Right ventricle myocardium inferior (tissue), 1 donor: ENCODE measurements at places on chromosomes 6 and 20. TPM values are rescaled to one million over a fixed set of nuclear protein-coding genes. Genes with fewer than 3 reads are reported as not detected.

Gene KIAA0408
- total RNA-seq, result 3.2 TPM

Gene CLVS2
- total RNA-seq, result not detected

Gene NOTCH4
- total RNA-seq, result 24.4 TPM

Gene OR12D3
- total RNA-seq, result not detected

Gene FAM184A
- 2.4 TPM for total RNA-seq

Gene TXLNB
- 122 TPM for total RNA-seq

Gene SLC32A1
- not detected for total RNA-seq

Gene TP53TG5
- total RNA-seq, result 0.73 TPM

Gene PLN
- total RNA-seq, result 2,685 TPM

Gene ZNF335
- 9.7 TPM for total RNA-seq

Gene LCA5
- total RNA-seq, result 2.2 TPM
